Effector CD4-positive, alpha-beta T cell (primary cell): ENCODE measurements at places on chromosomes 2 and 18.

DNA sequence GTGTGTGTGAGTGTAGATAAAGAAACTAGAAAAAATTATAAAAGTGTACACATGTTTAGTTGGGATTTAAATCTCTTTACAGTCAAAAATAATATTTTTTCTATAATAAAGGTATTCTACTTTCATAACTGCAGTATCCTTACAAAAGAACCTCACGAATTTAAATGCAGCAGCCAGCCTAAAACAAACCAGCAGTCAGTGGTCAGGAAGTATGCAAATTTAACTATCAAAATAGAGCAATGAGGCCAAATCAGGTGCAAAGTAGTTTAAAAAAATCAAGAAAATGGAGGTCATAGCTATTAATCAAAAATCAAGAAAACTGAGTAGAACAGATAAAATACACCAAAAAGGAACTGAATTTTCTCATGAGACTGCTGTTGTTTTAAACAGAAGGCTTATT lies 407.1 kb downstream of the CDH19 start:
- DNase-seq, result no peak

DNA sequence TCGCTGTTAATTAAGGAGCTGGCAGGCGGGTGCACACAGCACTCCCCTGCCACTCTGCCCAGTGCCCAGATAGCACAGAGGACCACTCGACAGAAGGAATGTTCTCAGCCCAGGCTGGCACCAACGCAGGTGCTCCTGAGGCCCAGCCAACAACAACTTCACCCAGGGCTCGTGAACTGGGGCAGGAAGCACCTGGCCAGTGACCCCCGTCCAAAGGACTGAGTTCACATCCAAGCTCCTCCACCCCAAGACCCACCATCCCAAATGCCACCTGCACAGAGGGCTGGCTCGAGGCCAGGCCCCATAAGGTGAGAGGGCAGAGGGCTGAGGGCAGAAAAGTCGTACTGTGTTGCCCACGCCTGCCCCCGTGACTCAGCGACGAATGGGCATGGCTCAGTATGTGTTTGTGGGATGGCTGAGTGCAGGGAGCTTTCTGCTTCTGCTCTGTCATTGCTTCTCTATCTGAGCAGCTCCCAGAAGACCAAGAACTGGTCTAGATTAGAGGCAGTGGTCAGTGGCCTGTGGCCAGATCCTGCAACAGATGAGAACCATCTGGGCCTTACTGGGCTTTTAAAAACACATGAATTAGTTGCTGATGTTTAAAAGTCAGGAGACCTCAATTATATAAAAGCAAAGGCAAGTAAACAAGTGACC lies 68.4 kb downstream of the POLR1A start:
- DNase-seq, result peak; percentile 42

- DNase-seq, result no peak
Measured at GRCh38 chr2:218226903-218227302, 9.9 kb downstream of the ARPC2 start.

GRCh38 chr2:141364821-141365220 lies 766.0 kb downstream of the LRP1B start:
- DNase-seq, result no peak

DNA sequence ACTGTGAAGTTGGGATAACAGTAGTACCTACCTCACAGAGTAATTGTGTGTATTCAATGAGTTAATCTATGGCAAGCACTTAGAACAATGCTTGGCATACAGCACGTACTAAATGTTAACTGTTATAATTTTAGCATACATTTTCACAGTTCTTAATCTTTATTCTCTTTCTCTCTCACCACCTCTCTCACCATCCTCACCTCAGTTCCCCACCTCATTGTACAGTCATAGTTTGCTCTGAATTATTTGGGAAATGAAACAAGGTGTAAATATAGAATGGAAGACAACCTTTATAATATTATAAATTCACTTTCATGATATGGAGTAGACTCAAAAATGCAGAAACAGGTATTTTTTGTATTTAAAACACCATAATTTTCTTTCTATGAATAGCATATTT lies 40.0 kb upstream of the DNAH7 start:
- DNase-seq, result no peak

DNA sequence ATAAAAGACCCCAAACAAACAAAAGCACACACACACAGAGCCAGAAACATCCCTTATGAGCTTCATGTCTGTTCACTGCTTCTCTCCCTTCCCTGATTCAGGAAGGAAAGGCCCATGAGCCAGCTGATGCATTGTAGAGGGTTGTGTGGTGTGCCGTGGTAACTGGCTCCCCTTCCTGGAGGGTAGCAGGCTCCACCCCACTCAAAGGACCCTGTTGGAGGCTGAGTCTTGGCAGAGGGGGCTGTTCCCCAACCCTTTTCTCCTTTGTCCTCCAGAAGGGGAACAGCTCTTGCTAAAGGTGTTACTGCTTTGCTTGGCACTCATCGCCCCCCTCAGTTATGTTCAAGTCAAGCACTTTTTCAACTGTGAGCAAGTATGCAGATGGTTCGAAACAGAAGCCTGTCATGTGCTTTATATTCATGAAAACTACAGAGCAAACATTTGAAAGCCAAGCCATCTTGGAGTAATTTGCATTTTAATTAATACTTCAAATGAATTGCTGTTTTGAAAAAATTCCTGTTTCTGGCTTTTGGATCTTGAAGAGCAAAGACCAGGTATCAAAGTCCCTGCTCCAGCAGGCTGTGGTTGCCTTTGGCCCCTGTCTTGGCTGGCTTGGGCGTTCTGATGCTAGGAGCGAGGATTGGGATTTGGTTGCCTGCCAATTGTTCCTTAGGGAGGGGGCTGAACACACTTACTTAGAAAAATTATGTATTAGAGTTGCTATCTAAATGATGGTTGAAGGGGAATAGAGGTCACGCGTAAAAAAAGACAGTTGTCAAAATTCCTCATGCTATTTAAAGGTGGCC lies 267.8 kb downstream of the TSN start:
- DNase-seq, result no peak
